ENCODE measurements at places on chromosomes 3 and 15.

GRCh38 chr3:15206662-15207576 lies 873 bp downstream of the CAPN7 start:
- DNase-seq = no peak

- DNase-seq = peak; percentile 42
These were observed at the start of gene SPRED1 for GRCh38 chr15:38252481-38253350. SPRED1 (plus strand) TSS chr15:38252836; CDS start chr15:38253186, 350 bp downstream.

GRCh38 chr15:38702178-38702912 lies 137.7 kb upstream of the RASGRP1 start:
- DNase-seq = no peak

DNA sequence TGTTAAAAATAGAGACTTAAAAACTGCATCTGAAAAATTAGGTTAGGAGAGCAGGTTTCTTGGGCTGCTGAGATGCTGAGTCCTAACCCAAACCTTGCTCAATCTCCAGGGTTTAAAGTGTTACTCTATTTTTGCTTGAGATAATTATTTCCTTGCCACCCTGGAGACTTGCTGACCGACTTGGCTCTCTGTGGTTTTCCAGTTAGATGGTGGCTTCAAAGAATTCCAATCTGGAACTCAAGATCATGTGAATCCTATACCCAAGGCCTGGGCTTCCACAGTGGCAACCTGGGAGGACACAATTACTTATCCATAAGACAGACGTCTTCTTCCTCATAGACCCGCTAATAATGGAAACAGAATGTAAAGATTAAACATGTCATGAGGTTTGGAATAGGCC lies 47.7 kb downstream of the SUMF1 start:
- DNase-seq = no peak

DNA sequence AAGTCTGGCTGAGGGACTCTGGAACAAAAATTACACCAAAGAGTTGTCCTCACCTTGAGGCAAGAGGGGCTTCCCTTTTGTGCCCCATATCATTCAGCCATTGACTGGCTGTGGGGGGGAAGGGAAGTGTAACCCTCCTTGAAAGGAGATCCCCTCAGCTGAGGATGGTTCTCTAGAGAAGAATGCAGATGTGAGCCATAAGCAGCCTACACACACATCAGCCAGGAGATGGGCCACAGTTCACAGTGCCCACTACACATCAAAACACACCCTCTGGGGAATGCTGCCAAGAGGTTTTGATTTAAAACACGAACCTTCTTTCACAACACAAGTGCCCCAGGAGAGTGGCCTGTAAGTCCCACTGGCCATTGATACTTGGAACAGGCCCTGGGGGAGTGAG lies 231.2 kb upstream of the CTDSPL start:
- DNase-seq = no peak

GRCh38 chr3:48356419-48356818 lies 15.6 kb upstream of the FBXW12 start:
- no peak for DNase-seq

DNA sequence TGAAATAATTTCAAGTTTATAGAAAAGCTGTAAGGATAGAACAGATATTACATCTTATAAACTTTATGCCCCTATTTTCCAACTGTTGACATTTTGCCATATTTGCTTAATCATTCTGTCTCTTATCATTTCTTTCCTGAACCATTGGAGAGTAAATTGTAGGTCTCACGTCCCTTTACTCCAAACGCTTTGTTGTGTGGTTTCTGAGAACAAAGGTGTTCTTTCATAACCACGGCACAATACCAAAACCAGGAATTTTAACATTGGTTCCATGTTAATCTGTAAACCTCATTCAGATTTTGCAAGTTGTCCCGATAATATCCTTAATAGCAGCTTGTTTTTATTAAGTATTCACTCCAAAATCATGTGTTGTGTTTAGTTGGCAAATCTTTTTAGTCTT lies 134.8 kb downstream of the AKAP13 start:
- DNase-seq = no peak

- no peak for DNase-seq
These were observed 491 bp upstream of the ZNF774 start for GRCh38 chr15:90351479-90352106.

GRCh38 chr15:33656168-33656567 lies 312.1 kb upstream of the CHRM5 start:
- DNase-seq = no peak

- DNase-seq = no peak
These were observed 48.5 kb upstream of the SH3GL3 start for GRCh38 chr15:83398626-83399025.

DNA sequence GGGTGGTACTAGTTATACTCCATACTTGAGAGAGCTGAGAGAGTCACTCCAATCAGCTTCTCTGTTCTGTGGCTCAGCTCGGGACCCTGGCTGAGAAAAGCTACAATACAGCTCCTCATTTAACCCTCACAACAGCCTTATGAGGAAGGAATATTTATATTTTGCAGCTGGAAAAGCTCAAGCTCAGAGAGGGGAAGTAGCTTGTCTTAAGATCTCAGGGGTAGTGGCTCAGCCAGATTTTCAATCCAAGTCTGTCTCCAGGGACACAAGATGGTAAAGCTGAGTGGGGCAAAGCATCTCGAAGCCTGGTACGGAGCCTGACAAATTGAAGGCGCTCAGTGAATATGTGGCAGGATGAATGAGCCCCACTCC lies 14.8 kb downstream of the SCAMP2 start:
- no peak for DNase-seq

- DNase-seq = no peak
These were observed 22.4 kb upstream of the GOLGA6L10 start for GRCh38 chr15:82371656-82372055.

GRCh38 chr3:101325393-101326134 lies 5.2 kb upstream of the IMPG2 start:
- DNase-seq = no peak

GRCh38 chr3:107928084-107928445 lies 162.8 kb downstream of the CD47 start:
- no peak for DNase-seq

DNA sequence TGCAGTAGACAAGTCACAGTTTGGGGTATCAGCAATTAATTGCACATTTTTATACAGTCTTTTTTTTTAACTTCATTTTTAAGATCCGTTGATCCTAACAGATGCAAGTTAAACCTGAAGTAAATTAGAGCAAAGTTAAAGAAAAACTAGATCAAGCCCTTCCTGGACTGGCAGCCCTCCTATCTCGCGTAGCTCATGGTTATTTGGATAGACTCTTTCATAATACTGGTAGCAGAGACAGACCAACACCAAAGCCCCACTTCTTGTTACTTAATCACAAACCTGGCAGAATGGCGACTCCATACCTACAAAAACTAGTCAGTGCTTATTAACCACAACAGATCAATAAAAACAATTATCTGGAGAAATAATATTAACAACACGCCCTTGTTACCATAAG lies 26.8 kb downstream of the SOX2 start:
- DNase-seq = no peak

DNA sequence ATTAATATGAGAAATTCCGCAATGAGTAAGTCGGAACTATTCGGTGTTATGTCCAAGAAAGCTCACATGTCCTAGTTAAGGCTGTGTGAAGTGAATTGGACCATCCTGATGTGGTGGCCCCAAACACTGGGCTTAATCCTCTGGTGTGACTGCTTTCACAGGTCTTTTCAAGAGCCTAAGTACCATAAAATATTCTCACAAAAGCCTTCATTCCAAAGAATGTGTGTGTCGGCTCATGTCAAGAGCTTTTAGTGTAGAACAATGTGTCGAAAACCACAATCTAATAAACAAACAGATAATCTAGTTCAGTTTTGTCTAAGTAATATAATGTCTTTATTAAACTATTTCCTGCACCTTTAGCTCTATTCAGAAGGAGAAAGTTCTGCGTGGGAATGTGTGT lies 311.4 kb downstream of the LPP start:
- no peak for DNase-seq

- DNase-seq = no peak
These were observed 35.4 kb downstream of the RBP2 start for GRCh38 chr3:139440639-139441556.

DNA sequence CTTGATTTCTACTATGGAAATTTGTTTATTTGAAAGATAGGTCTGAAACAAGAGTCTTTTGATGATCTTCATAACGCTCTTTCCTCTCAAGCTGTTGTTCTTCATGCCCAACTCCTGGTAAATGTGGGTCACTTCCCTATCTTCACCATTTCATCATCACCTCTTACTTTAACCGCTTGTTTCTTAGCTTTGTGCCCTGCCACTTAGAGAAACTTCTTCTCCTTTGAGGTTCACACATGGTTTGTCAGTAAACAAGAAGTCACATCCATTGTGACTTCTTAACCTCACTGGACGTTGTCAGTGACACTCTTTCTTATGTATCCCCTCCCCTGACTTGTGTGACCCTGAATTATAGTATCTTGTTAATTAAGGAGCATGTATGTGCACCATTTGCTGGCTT lies 16.9 kb upstream of the P2RY13 start:
- DNase-seq = no peak

DNA sequence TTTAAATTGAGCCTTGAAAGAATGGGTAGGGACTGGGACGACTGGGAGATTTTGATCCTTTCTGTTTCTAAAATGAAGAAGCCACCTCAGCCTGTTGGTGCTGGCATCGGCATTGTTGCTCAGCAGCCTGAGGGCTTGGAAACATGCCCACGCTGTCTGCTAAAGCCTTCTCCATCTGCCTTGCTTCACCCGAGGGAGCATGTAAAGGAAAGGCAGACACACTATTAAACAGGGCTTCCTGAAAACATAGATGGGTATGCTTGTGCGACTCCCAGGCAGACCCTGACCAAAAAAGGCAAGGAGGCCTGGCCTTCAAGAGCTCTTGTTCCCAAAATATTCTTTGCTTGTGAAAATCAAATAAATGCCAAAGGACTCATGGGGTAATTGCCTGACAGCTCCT lies 84.2 kb upstream of the SLC4A7 start:
- DNase-seq = no peak

- DNase-seq = no peak
These were observed 226.4 kb downstream of the SCAPER start for GRCh38 chr15:76678766-76679165.

DNA sequence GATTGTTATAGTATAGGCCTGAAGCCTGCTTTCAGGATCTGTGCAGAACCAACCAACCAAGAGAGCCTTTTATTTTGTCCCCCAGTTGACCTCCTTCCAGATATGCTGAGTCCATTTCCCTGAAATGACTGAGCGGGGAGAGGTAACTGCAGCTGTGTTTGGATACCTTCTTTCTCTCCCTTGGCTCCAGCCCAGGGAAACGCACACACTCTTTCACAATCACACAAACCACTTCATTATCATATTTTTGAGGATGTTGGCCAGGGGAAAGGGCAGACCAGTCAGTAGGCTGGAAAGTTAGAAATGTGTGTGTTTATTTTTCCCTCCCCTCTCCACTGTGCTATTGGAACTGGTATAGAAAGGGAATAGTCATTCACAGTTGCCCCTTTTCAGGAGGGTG lies 417.7 kb upstream of the TBL1XR1 start:
- DNase-seq = peak; percentile 52

- DNase-seq = no peak
These were observed 7.4 kb upstream of the SH3BP5 start for GRCh38 chr3:15339786-15340215.

- no peak for DNase-seq
These were observed 537.4 kb downstream of the IGSF11 start for GRCh38 chr3:118497274-118497673.

GRCh38 chr3:194272861-194273742 lies 78.0 kb downstream of the CPN2 start:
- DNase-seq = no peak

DNA sequence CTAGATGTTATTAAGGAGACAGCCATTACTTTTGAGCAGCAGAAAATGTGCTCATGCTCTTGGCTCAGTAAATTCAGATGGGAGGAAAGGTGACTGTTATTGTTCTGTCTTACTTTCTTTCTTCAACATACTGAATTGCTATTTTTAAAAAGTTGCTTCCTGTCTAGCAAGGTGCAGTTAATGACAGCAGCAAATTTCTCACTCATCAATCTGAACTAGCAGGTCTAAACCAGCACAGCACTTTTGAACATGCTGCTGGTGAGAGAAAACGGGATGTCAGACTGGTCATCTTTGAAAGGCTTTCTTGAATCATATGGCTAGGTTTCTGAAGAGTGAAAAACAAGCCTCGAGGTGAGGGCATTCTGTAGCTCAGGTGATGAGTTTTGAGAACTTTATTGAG lies 384.7 kb downstream of the MFSD1 start:
- no peak for DNase-seq

GRCh38 chr15:100042558-100042957 lies 299.2 kb downstream of the ADAMTS17 start:
- no peak for DNase-seq

GRCh38 chr15:92429378-92430068 lies 35.8 kb downstream of the ST8SIA2 start:
- DNase-seq = no peak

DNA sequence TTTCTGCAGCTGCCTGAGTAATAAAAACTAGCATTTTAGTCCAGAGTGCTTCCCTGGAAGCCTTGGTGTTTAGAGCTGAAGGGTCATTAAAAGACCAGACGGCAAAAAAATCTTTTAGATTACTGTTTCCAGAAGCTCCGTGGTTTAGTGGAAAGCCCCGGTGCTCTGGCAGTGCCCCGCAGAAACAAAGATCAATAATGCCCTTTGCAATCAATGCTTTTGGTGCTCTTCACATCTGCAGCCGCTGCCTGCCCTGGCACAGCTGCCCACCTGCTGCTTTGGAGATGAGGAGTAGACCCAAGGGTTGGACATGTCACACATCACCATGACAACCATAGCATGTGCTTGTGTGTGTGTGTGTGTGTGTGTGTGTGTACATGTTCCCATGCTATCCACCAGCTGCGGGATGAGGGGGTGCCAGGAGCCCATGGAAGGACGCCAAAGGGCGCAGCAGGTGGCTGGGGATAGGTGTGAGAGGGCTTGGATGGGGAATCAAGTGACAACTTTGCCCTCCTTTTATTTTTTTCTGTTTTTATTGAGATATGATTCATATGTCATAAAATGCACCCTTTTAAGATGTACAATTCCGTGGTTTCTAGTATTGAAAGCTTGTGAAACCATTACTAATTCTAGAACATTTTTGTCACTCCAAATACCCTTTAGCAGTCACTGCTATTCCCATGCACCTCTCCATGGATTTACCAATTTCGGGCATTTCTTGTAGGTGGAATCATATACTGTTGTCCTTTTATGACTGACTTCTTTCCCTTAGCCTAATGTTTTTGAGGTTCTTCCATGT lies 75.7 kb upstream of the KLHL25 start:
- no peak for DNase-seq

- DNase-seq = no peak
These were observed 87.6 kb downstream of the RYK start for GRCh38 chr3:134163096-134163495.

DNA sequence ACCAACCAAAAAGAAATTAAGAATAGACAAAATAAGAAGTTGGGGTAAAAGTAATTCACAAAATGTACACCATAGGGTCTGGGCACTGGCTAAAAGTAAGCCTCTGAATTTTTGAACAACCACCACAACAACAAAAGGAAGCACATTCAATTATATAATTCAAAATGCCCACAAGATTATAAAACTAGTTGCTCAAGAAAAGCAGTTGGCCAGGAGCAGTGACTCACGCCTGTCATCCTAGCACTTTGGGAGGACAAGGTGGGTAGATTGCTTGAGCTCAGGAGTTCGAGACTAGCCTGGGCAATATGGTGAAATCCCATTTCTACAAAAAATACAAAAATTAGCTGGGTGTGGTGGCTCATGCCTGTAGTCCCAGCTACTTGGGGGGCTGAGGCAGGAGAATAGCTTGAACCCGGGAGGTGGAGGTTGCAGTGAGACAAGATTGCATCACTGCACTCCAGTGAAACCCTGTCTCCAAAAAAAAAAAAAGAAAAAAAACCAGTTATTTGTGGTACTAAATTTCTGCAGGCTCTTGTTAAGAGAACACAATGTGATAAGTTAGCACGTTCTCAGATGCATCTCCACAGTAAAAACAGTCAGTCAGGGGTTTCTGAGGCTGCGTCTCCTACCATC lies 6.6 kb upstream of the ATP11B start:
- no peak for DNase-seq

All from NCI-H510A (cell line).